Stimulated activated CD4-positive, alpha-beta T cell treated with anti-CD3 and anti-CD28 coated beads, Interleukin-4, amount 100 ng/mL, for 4 hours (primary cell): ENCODE measurements at places on chromosomes 13 and 19.

DNA sequence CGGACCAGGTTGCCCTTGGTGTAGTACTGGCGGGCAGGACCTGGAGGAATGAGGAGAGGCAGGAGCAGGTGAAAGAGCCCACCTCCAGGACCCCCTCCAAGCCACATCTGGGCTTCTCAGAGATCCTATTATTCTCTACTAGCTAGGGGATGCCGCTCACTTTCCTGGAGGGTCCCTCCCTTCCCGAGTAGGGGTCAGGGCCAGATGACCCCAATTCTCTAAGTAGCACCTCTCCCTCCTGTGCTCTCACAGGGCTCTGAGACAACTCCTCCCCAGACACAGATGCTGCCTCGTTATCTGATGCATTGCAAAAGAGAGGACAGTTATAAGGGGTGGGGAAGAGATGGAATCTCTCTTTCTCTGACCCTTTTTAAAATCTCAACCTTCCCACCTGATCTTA is 22.9 kb downstream of the GP6 start:
- no peak for DNase-seq

- no peak for DNase-seq
Observed at GRCh38 chr19:27975419-27976005, 1237.4 kb downstream of the UQCRFS1 start.

- DNase-seq, result no peak
Observed at GRCh38 chr19:31666126-31666525, 316.9 kb upstream of the TSHZ3 start.

GRCh38 chr13:100594731-100595130 is 6.1 kb upstream of the GGACT start:
- no peak for DNase-seq

DNA sequence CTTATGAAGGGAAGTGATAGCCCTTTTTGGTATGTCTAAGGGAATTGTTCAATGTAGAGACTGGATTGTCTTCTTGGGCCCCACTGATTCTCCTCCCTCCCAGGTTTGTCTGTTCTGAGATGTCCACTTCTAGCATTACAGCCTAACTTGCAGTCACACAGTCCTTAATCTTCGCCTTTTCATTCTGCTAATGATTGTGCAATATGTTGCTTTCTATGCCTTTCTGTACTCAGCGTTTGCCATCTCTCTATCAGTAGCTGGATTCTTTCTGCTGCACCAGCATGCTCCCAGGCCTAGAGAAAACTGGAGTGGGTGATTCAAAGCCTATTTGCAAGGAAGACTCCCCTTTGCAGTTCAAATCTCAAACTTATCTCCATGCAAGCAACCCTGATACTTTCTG is 307.5 kb upstream of the DACH1 start:
- no peak for DNase-seq

DNA sequence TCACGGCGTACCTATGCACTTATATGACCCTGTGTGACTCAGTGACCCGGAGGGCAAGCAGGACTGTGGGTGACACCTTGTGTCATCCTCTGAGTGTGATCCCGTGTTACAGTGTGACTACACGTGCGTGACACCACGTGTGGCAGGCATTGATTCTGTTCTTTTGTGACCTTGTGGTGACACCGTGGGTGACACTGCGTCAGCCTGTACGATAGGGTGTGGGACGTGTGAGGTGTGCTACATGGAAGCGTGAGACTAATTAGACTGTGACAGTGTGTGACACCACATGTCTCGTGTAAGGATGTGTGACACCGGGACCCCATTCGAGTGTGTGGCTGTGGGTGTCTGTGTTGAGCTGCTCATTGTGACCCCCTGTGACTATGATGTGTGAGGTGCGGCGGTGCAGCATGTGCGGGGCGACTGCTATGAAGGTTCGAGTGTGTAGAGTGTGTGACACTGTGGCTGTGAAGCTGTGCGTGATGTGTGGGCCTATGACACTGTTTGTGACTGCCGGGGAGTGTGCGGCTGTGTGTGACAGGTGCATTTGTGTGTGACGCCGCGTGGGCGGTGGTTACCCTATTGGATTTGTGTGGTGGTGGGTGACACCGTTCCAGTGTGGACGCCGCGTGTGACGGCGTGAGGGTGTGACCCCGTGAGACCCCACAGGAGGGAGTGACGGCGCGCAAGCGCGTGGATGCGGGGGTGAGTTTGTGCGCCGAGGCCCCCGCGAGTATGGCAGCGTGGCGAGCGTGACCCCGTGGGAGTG is 399 bp upstream of the SPTBN4 start:
- peak; percentile 91 for DNase-seq

DNA sequence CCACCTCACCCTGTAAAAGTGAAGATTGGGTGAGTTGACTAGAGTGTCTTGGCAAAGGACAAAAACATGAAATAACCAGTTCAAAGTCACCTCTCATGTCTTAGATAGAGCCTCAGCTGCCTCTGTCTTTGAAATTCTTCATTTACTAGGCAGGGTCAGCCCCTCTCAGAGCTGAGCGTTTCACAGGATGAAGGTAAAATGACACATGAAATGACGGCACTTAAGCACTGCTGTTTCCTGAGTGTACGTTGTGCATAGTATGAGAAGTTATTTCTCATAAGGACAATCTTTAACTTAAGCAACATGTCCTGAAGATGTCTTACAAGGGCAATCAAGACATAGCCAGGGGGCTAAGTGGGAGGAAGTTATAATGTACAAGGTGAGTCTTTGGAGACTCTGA is 32.3 kb upstream of the SLC10A2 start:
- no peak for DNase-seq

DNA sequence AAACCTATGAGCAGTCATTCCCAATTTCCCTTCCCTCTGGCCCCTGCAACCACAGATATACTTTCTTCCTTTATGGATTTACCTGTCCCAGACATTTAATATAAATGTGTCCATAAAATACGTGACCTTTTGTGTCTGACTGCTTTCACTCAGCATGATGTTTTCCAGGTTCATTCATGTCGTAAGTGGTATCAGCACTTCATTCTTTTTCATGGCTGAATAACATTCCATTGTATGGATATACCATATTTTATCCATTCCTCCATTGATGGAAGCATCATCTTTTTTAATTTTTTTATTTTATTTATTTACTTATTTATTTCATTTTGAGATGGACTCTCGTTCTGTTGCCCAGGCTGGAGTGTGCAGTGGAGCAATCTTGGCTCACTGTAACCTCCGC is 8.0 kb upstream of the PPP6R1 start:
- DNase-seq, result no peak

- no peak for DNase-seq
Observed at GRCh38 chr13:51227404-51227803, 5.2 kb downstream of the FAM124A start.

- no peak for DNase-seq
Observed at GRCh38 chr13:48783181-48783630, 129.5 kb downstream of the CYSLTR2 start.

DNA sequence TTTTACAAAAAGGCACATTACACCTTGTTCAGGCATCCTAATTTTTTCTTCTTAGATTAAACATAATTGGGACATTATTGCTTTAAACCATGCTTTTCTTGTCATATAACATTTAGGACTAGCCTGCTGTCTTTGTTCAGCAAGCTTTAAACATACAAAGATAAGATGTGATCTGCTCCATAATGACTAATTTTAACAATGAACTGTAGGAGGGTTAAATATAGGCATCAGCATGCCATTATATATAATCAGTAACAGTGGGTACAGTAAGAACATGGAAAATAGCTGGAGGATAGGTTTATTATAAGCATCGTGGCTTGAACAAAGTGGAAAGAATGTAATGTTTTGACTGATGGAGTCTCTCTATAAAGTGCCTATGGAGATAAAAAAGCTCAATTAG is 661.7 kb downstream of the SLITRK6 start:
- DNase-seq, result no peak

GRCh38 chr19:49362048-49362928 is at the start of gene TEAD2:
Gene TEAD2, minus strand, starts transcription at chr19:49362416. Its CDS starts 2,341 bp downstream, at chr19:49360075.
- DNase-seq, result no peak

- no peak for DNase-seq
Observed at GRCh38 chr19:3499738-3500428, 591 bp downstream of the DOHH start.

- DNase-seq, result no peak
Observed at GRCh38 chr13:96248103-96248502, 158.2 kb downstream of the HS6ST3 start.

DNA sequence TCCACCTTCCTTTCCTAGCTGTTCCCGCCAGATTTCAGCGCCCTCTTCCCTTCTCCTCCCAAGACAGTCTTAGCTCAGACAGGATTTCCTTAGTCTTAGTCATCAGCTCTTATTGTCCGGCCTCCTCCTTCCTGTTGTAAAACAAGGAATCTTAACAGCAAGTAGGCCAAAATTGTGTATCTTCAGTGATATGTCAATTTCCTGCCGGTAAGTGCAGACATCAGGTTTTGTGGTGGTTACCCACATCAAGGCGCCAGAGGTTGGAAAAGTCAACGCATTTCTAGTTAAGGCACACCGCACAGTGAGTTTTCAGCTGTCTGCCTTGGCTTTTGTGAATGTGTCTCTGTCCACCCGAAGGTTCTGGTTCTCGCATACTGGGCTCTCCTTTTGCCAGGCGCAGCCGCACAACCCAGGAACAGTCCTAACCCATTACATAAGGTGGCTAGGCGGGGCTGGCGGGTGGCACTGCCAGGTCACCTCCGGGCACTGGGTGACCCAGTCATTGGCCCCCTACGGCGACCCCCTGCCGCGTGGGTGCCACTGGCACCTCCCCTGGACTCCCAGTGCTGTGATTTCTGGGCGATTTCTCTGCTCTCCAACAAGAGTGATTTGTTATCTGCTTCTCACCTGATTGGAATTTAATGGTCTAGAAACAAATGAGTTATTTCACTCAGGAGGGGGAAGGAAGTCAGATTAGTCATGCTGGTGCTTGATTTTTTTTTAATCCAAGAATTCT is 12.9 kb downstream of the COL4A2 start:
- peak; percentile 34 for DNase-seq

GRCh38 chr19:18291590-18292461 is 10.4 kb upstream of the JUND start:
- DNase-seq, result peak; percentile 74

- no peak for DNase-seq
Observed at GRCh38 chr19:31818798-31819105, 469.5 kb upstream of the TSHZ3 start.

GRCh38 chr13:36231236-36231635 is 16.9 kb upstream of the SOHLH2 start:
- no peak for DNase-seq

DNA sequence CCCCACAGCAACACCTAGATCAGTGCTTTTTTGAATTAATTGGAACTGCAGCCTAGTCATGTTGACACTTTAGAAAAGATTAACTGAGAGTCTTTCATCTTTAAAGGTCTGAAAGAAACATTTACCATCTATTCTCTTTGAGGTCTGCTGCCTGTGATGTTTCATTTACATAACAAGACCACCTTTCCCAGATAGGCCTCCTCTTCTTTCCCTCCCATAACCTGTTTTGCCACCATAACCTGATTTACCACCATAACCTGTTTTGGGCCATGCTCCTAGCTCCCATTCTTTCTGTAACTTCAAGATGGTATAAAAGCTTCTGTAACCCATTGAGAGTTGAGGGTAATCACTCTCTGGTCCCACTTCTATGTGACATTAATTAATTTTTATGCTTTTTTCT is 320.8 kb downstream of the PCDH20 start:
- no peak for DNase-seq

DNA sequence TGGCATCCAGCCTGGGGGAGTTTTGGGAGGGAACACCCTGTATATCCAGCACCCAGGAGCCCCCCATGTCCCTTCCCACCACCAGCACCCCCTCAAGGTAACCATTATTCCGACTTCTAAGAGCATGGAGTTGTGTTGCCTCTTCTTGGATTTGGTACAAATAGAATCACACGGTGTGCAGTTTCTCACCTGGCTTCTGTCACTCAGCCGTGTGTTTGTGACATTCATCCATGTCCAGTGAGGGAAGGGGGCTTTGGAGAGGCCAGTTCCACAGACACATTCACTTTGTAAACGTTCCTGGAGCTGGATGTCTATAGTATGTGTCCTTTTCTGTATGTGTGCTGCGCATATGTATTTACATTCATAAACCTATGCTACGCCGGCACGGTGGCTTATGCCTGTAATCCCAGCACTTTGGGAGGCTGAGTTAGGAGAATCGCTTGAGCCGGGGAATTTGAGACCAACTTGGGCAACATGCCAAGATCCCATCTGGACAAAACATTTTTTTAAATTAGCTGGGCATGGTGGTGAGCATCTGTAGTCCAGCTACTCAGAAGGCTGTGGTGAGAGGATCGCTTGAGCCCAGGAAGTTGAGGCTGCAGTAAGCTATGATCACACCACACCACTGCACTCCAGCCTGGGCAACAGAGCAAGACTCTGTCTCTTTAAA is 36.6 kb downstream of the MYH14 start:
- DNase-seq, result no peak

DNA sequence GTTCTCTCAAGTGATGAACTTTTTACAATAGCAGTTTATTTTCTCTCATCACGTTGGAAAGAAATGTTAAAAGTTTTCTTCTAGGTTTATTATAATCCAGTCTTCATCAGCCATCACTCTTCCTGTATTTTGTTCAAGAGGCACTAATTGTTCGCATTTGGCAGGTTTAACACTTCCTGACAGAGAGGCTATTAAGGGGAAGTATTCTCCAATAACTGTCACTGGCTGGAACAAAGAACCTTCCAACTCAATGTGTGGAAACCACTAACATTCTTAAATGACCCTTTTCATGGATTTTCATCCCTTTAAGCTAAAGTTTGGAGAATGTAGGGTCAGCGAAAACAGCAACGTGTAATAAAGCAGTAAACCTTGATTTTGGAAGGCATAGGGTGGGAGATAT is 145.1 kb downstream of the PCCA start:
- no peak for DNase-seq

GRCh38 chr13:110771194-110771593 is 57.7 kb downstream of the ING1 start:
- no peak for DNase-seq

DNA sequence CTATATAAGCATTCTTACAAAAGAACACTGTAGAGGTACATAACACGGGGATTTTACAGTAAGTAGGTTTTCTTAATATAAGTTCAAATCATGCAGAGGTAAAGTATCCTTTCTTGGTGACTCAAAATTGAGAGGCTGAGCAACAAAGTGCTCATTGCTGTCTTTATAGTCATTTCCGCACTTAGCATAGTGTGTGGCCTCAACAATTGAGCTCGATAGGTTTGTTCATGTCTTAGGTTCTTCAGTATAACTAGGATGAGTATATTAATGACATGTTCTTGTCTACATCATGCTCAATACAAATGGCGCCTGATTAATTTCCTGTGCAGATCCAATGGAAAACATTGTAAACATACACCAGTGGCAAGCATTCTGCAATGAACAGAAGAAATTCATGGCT is 1.4 kb downstream of the WDFY2 start:
- no peak for DNase-seq

- no peak for DNase-seq
Observed at GRCh38 chr13:64506246-64506645, 2723.9 kb downstream of the PCDH9 start.

GRCh38 chr13:37736045-37736444 is 133.5 kb downstream of the TRPC4 start:
- no peak for DNase-seq

GRCh38 chr13:24670961-24671381 is 9.2 kb upstream of the ATP12A start:
- no peak for DNase-seq

- no peak for DNase-seq
Observed at GRCh38 chr19:16398530-16399249, 73.1 kb downstream of the EPS15L1 start.

GRCh38 chr13:19838865-19839275 is 24.6 kb downstream of the ZMYM5 start:
- DNase-seq, result no peak
